ENCODE measurements at places on chromosomes 2 and 18.
A peak's percentile ranks its signal among the peaks of the same experiment; 100 is the strongest.

DNA sequence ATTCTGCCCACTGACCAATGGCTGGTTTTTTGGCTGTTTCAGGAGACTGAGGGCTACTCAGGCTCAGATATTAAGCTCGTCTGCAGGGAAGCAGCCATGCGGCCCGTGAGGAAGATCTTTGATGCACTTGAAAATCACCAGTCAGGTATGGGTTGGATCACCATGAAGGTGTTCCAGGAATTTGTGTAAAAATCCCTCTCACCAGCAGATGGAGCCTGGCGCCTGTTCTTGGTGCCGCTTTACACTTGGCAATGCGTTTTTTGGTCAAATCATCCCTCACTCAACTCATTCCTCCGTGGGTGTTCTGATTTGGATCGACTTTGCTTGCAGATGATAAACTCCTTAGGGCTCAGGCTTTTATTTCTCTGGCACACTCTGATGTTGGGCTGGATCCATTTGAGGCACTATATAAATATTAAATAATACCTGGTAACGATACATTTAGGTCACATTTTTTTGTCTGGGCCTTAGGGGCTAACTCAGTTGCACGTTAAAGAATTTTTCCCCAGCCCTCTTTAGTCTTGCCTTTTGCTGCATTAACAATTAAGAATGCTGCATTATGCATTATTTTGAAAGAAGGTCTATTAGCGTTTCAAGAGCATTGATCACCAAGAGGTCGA lies 50.0 kb downstream of the HDHD2 start:
- peak; percentile 47 for DNase-seq

DNA sequence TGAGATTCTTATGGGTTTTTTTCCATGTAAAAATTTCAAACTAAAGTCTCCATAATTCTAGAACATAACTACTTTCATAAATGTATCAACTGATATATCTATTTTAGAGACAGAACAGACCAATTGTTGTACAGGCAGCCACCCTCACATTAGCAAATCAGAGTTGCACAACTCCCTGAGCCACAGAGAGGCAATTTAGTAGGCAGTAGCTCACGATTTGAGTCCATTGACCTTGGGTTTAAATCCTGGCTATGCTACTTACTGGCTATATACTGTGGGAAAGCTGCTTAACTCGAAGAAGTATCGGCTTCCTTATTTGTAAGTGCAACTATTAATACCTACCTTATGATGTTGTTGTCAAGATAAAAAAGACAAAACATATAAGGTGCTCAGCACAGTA lies 16.2 kb downstream of the MTIF2 start:
- DNase-seq = no peak

DNA sequence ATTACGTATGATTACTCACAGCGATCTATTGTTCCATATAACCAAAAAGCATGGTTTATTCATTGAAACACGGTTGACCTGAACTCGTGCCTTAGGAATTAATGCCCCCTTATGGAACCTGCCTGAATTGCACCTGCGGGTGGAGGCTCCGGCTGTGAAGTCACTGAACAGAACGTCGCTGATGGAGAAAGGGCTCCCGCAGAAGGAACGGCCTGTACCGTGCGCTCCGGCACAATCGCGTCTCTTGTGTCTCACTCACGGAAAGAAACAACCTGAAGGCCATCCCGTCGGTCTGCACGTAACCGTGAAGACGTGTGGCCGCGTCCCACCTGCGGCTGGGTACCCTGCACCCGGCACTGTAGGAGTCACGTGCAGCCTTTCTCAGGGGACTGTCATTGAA lies 133.1 kb downstream of the NFATC1 start:
- peak; percentile 81 for DNase-seq

DNA sequence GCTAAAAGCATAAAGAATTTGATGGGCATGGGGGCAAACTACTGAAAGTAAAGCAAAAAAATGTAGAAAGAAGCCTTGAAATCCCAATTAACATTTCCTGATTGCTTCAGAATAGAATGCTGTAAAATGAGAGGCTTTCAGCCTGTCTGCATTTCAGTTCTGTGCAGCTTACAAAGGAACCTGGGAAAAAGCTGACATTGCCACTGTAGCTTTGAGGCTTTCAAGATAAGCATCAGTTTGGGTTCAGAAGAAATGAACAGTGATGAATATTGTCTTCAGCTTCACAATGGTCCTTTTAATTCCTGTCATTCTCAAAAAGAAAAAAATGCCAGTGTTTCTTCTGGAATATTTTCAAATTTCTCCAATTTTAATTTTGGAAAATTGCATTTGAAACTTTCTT lies 242.7 kb downstream of the LRRTM1 start:
- DNase-seq = no peak
